CD4-positive, alpha-beta T cell treated with Interleukin-17A for 1 hour (primary cell): ENCODE measurements at places on chromosomes 3 and 15.

GRCh38 chr3:188829576-188829975 is 342.2 kb upstream of the TPRG1 start:
- DNase-seq, result no peak

DNA sequence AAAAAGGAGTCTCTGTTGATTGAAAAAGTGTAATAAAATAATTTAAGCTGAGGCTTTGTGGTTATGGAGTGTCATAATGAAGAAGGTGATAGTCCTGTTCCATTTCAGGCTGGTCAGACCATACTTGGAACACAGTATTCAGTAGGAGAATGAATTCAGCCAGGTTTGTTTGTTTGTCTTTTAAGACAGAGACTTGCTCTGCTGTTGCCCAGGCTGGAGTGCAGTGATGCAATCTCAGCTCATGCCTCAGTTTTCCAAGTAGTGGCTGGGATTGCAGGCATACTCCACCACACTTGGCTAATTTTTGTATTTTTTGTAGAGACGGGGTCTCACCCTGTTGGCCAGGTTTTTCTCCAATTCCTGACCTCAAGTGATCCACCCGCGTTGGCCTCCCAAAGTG is 33.5 kb downstream of the IQGAP1 start:
- DNase-seq, result no peak

- DNase-seq, result no peak
Measured at GRCh38 chr15:38196076-38196475, 56.6 kb upstream of the SPRED1 start.

GRCh38 chr3:62571916-62572315 is 198.6 kb upstream of the FEZF2 start:
- DNase-seq, result no peak

DNA sequence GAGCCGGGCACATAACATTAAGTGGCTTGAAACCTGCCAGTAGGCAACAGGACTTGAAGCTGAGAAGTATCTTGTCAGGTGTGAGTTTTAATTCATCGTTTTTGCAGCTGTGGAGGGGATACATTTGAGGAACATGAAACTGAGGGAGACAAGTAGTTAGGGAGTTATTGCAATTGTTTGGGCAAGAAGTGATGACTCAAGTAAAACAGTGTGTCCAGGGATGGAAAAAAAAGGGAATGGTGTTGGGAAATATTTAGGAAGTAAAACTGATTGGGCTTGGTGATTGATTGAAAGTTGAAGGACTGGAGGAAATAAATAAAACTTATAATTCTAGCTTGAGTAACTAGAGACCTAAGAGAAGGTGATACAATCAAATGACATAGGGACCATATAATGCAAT is 85.5 kb downstream of the NCEH1 start:
- no peak for DNase-seq

- DNase-seq, result no peak
Measured at GRCh38 chr3:194814878-194815357, 129.2 kb downstream of the FAM43A start.

- peak; percentile 43 for DNase-seq
Measured at GRCh38 chr3:9715764-9716437, 12.3 kb downstream of the CPNE9 start.

DNA sequence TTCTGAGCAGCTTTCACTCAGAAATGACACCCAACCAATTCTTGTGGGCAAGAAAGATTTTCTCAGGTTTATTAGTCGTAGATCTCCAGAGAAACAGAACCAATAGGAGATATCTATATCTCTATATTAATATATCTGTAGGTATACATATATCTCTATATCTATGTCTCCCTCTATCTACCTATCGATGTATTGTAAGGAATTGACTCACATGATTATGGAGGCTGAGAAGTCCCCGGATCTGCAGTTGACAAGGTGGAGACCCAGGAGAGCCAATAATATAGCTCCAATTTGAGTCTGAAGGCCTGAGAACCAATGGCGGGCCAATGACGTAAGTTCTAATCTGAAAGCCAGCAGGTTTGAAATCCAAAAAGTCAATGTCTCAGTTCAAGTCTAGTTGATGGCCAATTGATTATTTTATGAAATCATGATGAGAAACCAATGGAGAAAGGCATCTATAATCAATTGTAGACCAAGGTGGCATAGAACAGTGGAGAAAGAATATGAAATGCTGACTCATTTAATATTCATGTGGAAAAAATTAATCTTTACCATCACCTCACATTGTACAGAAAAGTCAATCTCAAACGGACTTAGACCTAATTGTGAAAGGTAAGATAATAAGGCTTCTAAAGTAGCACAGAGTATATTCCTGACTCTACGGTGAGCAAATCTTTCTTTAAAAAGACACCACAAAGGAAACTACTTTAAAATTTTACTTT is 65.6 kb upstream of the CHRNA7 start:
- DNase-seq, result no peak

DNA sequence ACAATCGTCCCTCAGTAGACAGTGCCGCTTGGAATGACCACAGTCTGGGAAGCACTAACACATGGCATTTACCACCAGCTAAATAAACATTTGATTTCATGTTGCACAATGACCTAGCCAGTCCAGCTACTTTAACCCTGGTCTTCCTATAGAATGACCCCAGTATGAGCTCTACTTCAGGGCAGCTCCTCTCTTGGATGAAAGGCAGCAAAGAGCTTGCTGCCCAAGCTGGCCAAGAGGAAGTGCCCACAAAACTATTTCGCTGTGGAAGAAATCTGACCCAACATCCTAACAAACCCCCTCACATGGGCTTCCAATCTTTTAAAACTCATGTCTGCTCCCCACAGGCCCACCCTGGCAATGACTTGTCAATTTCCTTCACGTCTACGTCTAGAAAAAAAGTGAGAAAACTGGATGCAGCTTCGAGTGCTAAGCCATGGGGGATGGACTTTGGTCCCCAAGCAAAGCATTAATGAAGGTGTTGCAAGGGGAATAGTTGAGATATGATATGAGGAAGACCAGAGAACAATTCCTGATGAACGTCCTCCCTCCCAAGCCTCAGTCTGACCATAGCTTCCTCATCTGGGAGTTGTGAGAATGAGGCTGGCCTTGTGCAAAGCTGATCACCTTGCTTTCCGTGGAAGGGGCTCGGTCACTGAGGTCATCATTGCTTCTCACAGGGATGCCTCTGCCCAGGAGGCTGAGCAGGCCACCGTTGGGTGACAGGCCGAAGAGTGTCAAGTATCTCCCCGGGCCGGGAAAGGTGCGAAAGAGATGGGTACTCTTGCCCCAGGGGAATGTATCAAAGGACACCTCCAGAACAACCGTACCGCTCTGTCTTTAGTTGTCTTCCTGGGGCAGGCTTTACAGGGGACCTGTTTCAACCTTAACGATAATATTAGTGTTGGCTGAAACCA is 964 bp downstream of the SLC25A20 start:
- DNase-seq, result peak; percentile 11

DNA sequence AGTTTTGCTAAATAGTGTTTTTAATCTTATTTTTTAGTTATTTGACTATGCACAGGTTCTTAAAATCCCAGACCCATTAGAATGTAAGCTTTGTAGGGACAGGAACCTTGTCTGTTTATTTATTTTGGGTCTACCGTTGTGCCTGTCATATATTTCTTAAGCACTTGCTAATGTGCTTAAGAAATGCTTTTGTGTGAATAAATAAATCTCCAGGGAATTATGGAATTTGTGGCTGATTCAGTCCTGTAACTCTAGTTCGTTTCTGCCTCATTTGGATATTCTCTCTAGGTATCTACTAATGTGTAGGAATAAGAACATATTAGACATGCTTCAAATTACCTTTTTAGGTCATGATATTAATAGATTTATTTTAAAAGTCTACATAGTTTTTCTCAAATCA is 161.6 kb downstream of the LPP start:
- DNase-seq, result no peak

GRCh38 chr3:184750349-184751083 is 38.7 kb upstream of the MAGEF1 start:
- DNase-seq, result no peak

- DNase-seq, result no peak
Measured at GRCh38 chr15:73782344-73782959, 29.3 kb upstream of the INSYN1 start.

GRCh38 chr3:7646851-7647250 is 785.9 kb downstream of the GRM7 start:
- DNase-seq, result no peak

DNA sequence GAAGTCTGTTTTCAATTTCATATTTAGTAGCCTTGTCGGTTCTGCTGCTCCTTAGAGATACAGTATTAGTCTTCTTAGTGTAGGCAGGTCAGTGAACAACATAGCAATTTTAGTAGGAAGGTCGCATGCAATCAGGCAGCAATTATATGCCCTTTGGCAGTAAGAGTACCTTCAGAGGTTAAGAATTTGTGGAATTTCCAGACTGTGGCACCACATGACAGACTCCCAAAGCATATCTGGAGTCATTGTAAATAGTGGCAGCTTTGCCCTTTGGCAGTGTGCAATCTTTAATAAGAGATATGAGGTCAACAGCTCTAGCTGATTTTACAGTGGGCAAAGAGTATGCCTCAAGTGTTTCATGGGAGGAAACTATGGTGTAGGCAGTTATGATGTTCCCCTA is 1532.5 kb upstream of the CADM2 start:
- no peak for DNase-seq

GRCh38 chr15:101296418-101297405 is 1.7 kb upstream of the SNRPA1 start:
- DNase-seq, result no peak

- DNase-seq, result peak; percentile 67
Measured at GRCh38 chr3:149967086-149967685, 3.5 kb downstream of the PFN2 start.

DNA sequence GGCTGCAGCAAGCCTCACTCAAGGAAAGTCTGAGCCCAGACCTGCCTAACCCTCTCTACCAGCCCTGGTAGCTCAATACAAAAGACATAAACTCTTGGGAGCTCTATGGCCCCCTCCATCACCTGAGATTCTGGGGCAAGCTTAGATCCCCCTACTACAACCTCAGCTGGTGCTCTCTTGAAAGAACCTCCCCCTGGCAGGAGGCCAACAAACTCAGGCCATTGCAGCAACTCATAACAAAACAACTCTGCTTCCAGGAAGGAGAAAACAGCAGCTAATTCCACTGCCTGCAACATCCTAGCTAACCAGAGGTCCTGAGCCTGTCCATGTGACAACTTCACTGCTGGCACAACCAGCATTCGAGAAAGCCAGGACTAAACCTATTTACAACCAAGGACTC is 169.2 kb downstream of the ROBO1 start:
- DNase-seq, result no peak

GRCh38 chr3:151085227-151085888 is at the start of gene MED12L:
MED12L (plus strand) TSS chr3:151085664; CDS start chr3:151086927, 1,263 bp downstream.
- DNase-seq, result peak; percentile 43
